Putamen (tissue), 1 donor: ENCODE measurements at places on chromosomes 3 and 15.

DNA sequence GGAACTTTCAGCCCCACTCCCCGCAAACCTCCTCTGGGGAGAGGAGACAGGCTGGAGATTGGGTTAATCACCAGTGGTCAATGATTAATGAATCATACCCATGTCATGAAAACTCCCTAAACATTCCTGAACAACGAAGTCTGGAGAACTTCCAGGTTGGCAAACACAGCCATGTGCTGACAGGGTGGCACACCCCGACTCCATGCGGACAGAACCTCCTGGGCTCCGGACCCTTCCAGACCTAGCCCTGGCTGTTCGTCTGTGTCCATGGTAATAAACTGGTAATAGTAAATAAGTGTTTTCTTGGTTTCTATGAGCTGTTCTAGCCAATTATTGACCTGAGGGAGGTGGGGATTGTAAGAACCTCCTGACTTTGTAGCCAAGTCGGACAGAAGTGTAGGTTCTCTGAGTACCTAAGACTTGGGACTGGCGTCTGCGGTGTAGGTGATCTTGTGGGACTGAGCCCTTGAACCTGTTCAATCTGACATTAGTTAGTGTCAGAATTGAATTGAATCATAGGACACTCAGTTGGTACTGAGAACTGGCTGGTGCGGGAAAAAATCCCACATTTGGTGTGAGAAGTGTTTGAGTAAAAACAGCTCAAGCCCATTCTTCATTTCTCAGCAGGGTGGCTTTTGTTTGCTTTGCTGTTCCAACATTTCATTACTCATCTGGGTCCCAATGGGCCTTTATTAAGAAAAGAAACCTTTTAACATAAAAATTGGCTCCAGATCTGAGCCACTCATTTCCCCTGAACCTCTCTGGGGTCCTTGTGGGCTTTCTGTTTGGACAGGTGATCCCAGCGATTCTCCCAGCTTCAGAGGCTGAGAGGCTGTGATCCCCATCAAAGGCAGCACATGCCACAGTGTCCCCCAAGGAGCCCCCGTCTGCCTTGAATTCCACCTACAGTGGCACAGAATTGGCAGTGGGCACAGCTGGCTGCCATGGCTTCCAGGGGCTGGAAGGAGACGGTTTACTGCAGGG lies 151.0 kb downstream of the TJP1 start:
- no peak for DNase-seq

GRCh38 chr3:178527981-178528380 lies 8.3 kb upstream of the KCNMB2 start:
- DNase-seq: no peak

GRCh38 chr3:16369885-16370284 lies 104.9 kb downstream of the OXNAD1 start:
- no peak for DNase-seq

DNA sequence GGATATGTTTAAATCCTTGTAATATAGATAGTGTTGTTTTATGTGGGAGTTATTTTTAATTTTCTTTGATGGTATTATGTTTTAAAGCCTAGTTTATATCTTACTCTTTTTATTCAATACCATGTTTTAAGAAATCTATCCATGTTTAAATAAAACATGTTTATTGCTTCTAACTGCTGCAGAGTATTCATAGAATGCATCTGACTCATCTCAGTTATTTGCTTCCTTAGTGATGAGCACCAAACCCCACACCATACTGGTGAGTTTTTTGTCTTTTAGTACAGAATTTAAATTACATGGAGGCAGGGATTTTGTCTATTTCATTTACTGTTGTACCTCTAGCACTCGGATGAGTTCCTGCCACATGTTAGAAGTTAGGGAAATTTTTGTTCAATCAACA lies 209.2 kb downstream of the NSUN3 start:
- DNase-seq: no peak

DNA sequence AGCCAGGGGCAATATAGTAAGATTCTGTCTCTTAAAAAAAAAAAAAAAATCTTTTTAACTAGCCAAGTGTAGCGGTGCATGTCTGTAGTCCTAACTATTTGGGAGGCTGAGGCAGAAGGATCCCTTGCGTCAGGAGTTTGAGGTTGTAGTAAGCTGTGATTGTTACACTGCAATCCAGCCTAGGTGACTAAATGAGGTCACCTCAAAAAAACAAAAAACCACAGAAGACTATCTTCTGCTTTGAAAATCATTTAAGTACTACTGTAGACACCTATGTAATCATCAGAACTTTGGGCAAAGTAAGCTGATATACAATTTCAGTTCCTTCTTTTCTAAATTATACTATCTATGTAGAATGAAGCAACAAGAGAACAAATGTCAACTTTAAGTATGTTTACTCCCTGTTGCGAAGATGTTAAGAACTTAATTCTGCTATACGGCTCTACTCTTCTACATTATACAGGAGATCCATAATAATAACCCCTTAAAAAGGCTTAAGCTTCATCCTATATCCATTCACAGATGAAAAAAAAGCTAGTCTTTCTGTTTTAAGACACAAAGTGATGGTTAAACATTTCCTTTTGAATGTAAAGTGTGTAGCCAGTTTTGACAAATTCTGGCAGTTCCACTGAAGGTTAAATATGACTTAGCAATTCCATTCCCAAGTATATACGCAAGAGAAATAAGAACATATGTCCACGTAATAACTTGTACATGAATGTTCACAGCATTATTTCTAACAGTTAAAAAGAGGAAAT lies 15.2 kb downstream of the DAZL start:
- DNase-seq: no peak

- no peak for DNase-seq
Observed at GRCh38 chr3:179848711-179849110, 188.0 kb downstream of the PEX5L start.

- DNase-seq: no peak
Observed at GRCh38 chr15:36208868-36209582, 370.4 kb upstream of the CDIN1 start.

DNA sequence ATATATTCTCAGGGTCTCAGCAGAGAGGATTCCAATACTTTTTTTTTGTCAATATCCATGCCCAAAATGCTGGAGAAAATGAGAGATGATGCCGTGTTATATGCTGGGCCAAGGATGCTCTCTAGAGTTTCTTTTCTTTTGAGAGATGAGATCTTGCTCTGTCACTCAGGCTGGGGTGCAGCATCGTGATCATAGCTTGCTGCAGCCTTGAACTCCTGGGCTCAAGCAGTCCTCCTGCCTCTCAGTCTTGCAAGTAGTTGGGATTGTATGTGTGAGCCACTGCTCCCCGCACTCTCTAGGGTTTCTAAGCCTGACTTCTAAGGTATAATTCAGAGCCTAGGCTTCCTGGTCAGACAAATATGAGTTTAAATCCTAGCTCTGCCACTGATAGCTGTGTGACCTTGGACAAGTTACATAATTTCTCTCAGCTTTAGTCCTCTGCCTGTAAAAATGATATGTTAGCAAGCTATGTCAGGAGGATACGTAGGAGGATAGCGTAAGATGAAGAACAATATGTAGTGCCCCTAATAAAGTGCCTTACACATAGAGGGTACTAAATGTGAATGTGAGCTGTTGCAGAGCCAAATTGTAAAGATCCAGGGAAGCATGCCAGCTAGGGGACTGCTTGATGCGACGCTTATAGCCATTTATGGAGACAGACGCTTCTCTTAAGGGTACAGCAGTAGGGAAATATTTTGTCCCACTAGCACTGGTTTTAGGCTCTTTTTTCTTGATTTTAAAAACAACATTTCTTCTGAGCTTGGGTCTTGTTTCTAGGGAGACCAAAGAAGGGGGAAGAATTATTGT lies 7.4 kb downstream of the STARD9 start:
- no peak for DNase-seq

DNA sequence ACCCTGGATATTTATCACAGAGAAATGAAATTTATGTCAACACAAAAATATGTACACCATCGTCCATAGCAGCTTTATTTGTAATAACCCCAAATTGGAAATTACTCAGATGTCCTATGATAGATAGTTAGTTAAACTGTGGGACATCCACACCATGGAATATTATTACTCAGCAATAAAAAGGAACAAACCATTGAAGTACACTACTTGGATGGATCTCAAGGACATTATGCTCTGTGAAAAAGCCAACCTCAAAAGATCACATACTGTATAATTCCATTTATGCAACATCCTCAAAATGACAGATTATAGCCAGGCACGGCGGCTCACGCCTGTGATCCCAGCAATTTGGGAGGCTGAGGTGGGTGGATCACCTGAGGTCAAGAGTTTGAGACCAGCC lies 113.3 kb downstream of the PGPEP1L start:
- no peak for DNase-seq

GRCh38 chr15:60798821-60799220 lies 319.9 kb upstream of the ICE2 start:
- no peak for DNase-seq

GRCh38 chr3:142120707-142121106 lies 28.6 kb downstream of the TFDP2 start:
- DNase-seq: no peak

DNA sequence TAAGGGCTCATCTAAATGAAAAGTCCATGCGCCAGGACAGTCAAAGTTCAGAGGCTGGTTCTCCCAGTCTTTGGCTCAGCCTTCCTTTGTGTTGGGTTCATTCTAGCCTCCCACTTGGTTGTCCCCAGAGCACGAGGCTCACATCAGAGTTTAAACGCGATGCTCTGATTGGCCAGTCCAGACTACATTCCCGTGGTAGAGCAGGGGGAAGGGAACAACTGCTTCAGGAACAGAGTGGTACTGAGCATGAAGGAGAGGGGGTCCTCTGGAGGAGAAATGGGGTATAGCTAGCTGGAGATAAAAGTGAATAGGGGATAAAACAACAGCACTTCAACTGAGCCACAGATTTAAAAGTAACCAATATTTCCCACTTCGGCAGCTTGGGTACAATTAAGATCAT lies 32.2 kb downstream of the ANAPC13 start:
- DNase-seq: no peak

DNA sequence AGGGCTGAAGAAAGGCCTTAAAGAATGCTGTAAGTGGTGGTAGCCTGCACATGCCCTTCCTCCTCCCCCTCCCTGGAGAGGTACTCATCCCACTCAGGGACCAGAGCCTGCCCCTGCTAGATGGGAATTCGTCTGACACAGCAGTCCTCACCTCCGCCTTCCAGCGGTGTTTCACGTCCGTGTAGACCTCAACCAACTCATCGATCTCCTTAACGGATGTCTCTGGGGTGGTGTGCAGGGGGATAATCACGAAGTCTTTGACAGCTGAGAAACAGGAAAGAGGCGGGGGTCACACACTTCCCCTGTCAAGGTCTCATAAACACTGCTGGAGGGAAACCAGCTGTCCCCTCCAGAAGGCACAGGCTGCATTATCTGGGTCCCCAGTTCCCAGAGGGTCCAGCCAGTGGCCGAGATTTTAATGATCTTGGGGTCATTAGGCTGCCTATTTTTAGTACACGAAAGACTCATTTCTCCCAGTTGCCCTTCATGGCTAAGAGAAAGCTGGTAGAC lies 9.9 kb downstream of the DNASE1L3 start:
- DNase-seq: no peak

- no peak for DNase-seq
Observed at GRCh38 chr3:86654806-86655460, 336.0 kb downstream of the VGLL3 start.

DNA sequence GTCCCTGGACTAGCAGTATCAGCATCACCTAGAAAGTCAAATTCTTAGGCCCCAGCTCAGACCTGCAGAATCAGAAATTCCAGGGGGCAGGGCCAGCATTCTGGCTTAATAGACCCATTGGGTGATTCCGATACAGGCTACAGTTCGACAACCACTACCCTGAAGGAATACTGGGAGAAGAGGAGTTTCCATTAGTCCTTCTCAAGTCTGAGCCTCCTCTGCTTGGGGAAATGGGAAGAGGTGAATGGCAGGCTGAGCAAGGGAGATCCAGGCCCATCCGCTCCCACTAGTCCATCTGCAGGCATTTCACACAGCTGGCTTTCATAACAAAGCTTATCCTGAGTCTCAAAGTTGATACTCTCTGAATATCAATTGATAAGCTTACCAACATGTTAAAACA lies 69.1 kb downstream of the MECOM start:
- no peak for DNase-seq

DNA sequence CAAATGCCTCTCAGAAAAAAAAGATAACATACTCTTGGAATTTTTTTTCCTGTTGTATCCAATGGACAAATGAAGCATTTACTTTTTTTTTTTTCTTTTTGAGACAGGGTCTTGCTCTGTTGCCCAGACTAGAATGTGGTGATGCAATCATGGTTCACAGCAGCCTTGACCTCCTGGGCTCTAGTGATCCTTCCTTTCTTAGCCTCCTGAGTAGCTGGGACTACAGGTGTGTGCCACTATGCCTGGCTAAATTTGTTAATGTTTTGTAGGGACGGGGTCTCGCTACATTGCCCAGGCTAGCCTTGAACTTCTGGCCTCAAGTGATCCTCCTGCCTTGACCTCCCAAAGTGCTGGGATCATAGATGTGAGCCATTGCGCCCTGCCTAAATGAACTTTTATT lies 167.2 kb downstream of the ISL2 start:
- DNase-seq: no peak

- DNase-seq: no peak
Observed at GRCh38 chr3:177622520-177622919, 425.2 kb upstream of the TBL1XR1 start.

DNA sequence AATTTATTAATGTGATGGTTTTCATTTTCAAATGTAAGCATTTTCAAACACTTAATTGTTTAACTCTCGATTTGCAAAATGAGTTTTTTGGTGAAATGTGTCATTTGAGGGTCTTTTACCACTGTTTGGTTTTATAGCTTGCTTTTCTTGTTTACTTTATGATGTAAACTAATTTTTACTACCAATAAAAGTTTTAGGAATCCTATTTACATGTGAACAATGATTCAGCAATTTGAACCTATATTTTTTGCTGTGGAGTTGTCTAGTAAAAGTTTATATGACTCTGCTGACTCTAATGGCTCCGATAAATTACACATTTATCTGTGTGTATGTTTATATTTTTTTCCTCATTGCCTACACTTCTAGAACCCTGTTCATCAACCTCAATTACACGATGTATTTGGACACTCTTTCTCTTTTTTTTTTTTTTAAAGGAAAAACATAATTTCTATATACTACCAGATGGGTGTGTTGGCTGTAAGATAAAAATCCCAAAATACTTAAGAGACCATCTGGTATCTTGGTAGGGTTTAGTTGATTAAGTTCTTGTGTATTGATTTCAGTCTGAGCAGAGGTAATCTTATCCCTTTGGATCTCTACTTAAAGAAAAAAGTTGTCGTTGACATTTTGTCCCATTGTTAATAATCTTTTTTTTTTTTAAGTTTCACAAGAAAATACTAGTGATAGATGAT lies 89.5 kb downstream of the PTPRG start:
- DNase-seq: no peak

DNA sequence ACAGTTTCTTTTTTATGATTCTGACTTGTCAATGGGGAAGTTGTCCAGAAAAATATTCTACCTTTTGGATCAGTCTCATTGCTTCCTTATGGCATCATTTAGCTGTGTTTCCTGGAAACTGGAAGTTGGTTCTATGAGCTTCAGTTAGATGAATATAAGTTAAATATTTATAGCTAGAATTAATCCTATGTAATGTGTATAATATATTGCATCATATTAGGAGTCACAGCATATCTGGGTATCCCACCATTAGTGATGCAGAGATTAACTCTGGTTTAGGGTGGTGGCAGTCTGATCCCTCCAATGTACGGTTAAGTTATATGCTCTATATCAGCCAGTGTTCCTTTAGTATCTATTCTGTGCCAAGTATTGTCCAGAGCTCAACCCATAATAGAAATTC lies 19.3 kb downstream of the KLHL24 start:
- no peak for DNase-seq
